Lung (tissue), 17 donors: ENCODE measurements at places on chromosomes 1 and 21. TPM values are rescaled to one million over a fixed set of nuclear protein-coding genes. Genes with fewer than 3 reads are reported as not detected.

GRCh38 chr1:221594576-221594975, 147.3 kb downstream of the DUSP10 start:
- DNase-seq, result peak; percentile 38

GRCh38 chr1:236108027-236108648, 34.2 kb upstream of the GPR137B start:
- DNase-seq, result no peak

The CRP gene
- not detected for total RNA-seq

- DNase-seq, result peak; percentile 35
Measured at GRCh38 chr1:171222936-171223335, 25.4 kb upstream of the FMO1 start.

The MORN1 gene
- 20.7 TPM for total RNA-seq

DNA sequence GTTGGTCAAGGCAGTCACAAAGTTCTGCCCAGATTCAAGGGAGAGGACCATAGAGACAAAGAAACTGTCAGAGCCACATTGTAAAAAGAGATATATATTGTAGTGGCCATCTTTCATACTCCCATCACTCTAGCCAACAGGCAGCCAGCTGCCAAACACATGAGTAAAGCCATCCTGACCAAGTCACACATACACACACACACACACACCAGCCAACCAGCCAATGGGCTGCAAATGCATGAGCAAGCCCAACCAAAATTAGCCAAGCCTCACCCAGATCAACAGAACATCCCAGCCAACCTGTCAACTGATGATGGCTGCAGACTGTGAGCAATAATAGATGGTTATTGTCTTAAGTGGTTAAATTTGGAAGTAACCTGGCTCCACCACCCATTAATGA, 120.7 kb downstream of the SEC16B start:
- DNase-seq, result no peak

- no peak for DNase-seq
Measured at GRCh38 chr1:85320371-85321131, 44.1 kb upstream of the BCL10 start.

The AIRE gene
- 0.37 TPM for total RNA-seq

- no peak for DNase-seq
Measured at GRCh38 chr21:32587120-32587519, 1.8 kb upstream of the TCP10L start.

GRCh38 chr1:1788136-1788535, 9.9 kb upstream of the NADK start:
- DNase-seq, result no peak

- DNase-seq, result no peak
Measured at GRCh38 chr1:214830941-214831340, 227.9 kb downstream of the CENPF start.

DNA sequence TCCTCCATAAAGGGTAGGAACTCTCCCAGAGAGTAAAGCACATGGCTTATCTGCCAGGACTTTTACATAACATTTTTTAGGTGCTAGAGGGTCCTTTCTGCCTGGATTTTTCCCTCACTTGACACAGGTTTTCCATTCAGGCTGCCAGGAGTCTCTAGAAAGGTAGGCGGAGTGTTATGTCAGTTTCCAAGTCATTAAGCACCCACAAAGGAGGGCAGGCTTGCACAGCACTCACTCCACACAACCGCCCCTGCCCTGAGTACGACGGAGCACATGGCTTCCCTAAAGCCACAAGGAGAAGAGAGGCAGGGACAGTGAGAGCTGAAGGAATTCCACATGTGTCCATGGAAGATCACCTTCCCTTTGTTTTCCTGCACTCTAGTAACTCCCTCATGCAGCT, 55.7 kb downstream of the CAPZB start:
- DNase-seq, result no peak

DNA sequence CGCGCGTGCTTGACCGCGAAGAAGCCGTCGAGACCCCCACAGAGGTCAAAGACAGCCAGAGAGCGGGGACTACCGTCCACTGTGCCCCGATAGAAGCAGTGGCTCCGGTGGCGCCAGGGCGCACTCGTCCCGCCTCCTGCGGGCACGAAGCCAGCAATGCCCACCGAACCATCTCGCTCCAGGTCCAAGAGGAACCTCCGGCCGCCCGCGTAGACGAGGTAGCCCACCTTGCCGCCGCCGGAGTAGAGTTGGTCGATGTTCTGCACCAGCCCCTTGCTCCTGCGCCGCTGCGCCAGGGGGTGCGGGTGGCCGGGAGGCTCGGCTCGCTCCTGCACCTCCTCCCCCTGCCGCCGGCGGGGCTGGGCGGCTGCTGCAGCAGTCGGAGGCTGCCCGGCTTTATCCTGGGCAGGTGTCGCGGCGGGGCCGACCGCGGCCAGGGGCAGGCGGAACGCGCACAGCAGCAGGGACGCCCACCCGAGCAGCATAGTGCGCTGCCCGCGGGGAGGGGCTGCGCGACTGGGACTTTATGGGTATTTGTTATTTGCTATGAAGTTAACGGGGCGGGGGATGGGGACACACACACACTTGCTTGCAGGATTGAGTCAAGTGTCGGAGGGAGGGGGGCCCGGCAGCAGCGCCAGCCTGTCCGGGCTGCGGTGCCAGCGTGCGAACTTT, 844 bp downstream of the ADAMTS5 start:
- peak; percentile 53 for DNase-seq

DNA sequence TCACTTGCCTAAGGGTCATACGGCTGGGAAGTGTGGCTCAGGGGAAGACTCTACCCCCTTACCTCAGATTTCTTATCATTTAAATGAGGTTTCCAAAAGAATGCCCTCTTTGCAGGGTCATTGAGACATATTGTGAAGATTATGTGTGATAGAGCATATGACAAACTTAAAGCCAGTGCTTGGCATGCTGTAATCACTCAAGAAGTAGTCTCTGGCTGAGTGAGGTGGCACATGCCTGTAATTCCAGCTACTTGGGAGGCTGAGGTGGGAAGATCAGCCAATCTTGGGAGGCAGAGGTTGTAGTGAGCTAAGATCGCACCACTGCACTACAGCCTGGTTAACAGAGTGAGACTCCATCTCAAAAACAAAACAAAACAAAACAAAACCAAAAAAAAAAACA, 7.5 kb upstream of the LDLRAD2 start:
- no peak for DNase-seq

GRCh38 chr1:199002661-199003060, 363.8 kb downstream of the PTPRC start:
- no peak for DNase-seq

DNA sequence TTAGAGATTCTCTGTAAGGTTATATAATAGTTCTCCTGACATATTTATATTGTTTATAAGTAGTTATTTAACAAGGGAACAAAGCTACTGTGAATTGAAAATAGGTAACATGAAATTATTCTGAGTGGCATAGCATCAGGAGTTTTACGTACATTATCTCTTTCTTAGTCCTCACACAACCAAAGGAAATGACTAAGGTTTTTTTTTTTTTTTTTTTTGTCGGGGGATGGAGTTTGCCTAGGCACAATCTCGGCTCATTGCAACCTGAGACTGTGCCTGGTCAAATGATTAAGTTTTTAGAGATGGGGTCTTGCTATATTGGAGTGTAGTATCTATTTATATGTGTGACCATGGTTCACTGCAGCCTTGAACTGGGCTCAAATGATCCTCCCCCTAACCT, 24.9 kb downstream of the TMED5 start:
- no peak for DNase-seq

- DNase-seq, result no peak
Measured at GRCh38 chr1:14659913-14660312, 61.4 kb downstream of the KAZN start.

DNA sequence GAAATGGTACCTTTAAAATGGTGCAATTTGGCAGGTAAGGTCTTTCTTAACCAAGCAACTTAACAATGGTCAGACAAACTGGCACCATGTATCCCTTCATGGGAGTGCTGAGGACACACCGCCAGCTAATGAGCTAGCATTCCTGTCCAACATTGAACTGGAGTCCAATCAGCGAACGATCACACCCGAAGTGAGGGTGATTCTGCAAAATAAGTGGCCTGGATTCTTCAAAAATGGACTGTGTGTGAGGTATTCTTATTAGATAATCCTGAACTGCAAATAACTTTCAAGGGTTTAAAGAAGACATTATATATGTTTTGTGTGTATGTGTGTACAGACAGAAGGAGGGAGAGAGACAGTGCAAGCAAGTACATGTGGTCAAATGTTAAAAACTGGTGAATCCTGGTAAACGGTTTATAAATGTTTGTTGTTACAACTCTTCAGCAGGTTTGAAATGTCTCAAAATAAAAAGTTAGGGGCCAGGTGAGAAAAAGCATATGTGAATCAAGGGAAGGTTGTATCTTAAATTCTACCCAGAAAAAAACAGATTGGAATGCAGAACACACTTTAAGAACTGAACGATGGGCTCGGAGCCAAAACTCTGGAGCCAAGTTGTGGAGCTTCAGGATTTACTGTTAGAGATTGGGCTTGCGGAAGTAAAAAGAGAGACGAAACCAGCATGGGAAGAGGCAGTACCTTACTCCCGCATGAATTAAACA, 20.9 kb downstream of the GADD45A start:
- DNase-seq, result peak; percentile 73

DNA sequence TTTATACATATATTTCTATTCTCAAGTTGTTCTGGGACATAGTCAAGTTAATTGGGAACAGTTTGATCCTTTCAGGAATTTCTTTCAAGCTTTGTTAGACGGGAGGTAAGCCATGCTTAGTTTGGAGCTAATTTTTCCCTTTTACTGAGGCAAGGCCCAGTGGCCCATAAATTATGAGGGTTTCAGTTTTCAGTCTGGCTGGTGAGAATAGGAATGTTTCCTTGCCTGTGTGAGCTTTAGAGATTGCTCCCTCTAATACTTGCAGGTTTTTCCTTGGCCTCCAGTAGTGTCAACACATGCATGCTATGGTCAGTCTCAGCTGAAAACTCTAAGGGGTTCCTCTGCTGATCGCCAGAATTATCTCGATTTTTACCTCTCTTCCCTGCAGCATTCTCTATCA, 14.1 kb upstream of the PHGDH start:
- no peak for DNase-seq

DNA sequence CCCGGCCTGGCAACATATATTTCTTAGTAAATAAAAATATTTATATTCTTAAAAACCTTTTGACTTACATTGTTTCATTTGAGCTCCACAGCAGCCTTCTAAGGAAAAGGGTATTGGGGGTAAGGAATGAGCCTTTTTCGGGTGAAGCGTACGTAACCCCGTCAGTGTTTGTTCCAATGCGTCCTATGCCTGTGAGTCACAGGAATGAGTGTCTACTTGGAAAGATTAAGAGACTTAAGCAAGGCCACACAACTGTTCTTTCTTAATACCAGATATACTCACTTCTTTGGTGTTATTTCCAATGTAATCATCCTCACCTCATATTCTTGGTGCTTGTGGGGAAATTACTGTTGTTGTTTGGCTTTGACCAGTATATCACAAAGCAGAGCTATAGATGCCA, 22.7 kb downstream of the WDTC1 start:
- no peak for DNase-seq

DNA sequence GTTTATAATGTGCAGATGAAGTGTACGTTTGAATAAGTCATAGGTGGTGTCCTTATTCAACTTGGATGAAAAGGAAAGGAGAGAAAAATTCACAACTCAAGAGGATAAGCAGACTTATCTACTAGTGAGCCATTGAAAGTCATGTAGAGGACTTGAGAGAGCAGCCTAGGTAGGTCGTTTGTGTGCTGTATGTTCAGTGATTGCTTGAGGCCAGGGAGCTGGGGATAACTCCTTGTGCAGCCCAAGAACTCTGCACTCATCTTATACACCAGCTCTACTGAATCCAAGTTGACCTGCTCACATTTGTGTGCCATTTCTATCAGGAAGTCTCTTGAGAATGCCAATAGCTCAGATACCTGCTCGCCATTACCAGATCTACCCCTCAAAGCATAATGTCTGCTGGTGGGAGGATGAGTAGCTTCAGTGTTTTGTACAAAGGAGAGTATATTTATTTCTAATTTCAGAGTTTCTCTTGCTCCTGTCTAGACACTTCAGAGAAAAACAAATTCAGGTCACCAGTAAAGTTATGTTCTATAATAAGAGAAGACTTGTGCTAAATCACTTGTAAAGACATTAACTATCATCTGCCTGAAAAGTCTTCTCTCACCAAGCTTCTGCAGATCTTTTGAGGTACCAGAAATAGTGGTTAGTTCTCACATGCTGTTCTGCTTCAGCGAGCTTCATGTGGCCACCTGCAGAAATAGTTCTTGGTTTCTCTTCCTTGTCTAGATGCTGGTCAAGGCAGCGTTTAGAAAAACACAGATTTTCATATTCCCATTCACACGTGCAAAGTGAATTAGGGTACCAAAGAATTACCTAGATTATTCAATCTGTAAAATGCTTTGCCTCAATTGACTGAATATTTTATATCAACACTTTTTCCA, 10.8 kb downstream of the S1PR1 start:
- DNase-seq, result no peak

DNA sequence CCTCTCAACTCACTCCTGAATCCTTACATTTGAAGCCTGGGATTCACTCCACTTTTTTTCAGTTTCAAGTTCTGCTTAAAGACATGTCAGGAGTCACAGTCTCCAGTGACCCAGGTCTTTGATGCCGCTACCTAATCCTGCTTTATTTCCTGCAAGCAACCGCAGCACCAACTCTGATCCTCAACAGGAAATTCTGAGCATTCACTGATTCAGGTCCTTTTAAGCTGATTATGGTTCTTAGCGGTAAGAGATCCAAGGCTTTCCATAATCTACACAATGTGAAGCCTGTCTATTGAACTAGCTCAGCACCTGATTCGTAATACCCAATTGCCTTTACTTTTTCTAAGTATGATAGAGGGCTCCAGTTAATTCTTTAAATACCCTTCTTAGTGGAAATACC, 43.7 kb upstream of the PIGC start:
- DNase-seq, result no peak

GRCh38 chr1:195218428-195219212, 1389.6 kb downstream of the KCNT2 start:
- DNase-seq, result no peak

The SGIP1 gene
- total RNA-seq, result 17.0 TPM

GRCh38 chr1:3195966-3196515, 127.0 kb downstream of the PRDM16 start:
- no peak for DNase-seq

The NBPF12 gene
- total RNA-seq, result 17.0 TPM

DNA sequence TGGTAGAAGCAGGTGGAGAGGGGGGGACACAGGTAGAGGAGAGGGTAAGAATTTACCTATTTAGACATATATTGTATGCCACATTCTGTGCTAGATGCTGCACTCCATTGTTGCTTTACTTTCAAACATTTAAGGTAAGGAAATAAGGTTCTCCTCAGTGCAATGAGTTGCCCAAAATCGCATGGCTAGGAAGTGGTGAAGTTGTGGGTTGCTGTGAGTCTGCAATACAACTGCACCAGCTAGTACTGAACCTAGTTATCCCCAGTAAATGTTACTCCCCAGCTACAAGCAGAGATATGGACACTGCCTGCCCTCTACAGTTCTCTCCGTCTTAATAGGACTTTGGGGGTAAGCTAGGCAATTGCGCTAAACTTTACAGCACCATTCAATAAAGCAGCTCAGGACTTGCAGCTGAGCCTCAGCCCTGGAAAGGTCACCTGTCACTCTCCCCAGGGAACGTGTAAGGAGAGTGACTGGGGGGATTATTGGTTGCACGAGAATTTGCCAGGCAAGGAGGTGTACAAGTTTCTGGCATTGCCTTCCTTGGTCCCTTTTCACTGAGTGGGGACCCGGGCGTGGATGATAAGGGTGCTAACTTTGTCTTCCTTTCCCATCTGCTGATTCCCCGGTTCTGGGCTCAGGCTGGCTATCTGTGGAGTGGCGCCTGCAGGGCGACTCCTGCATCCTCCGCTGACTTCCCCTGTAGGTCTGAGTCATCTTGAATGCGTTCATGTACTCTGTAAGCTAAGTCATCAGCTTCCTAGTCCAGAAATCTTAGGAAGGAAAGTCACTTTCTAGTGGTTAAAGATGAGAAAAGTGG, 71.3 kb upstream of the CNTN2 start:
- no peak for DNase-seq

The C2CD4D gene
- not detected for total RNA-seq

The GPR3 gene
- 0.51 TPM for total RNA-seq
